ENCODE measurements at places on chromosomes 3 and 15.

DNA sequence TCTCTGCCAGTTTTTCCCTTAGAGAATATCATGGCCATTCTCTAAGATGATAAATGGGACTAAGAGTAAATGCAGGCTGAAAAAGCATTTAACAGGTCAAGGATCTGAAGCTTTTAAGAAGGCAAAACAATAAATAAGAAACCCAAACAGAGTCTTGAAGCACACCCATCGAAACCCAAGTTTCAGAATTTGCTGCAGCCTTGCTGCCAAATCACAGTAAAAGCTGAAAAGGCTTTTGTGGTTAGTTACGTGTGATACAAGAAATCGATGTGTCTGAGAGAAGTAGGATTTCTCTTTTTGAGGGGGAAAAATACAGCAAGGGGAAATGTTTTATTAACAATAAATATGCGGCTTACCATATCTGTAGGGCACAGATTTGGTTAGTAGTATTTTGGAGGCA, 92.0 kb downstream of the IGF1R start:
- no peak for DNase-seq

DNA sequence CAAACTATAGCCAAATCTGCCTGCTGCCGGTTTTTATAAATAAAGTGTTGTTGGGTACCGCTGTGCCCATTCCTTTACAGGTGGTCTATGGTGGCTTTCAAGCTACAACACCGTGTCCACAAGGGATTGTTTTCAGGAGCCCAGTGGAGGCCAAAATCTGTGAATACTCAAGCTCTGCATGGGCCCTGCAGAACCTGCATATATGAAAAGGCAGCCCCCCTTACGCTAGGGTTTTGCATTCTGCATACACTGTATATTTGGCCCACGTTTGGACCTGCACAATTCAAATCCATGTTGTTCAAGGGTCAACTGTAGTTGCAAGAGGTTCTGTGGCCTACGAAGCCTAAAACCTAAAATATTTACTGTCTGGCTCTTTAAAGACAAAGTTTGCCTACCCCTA, 122.2 kb upstream of the TLE3 start:
- DNase-seq = no peak

DNA sequence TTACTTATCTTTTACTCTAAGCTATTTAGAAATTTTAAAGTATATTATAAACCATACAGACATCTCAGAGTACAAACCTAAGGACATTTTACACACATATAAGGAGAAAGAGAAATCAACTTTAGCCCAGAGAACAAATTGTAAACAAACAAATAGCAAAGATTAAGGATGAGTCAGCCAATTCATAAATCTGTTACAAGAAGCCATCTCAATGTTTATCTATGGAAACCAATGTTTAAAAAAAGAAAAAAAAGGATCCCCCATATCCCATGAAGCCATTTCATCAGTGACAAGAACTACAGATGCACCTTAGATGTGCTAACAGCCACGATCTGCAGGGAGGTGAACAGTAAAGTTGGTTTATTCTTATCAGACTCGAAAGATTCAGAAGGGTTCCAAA, 437.1 kb downstream of the SHQ1 start:
- no peak for DNase-seq

DNA sequence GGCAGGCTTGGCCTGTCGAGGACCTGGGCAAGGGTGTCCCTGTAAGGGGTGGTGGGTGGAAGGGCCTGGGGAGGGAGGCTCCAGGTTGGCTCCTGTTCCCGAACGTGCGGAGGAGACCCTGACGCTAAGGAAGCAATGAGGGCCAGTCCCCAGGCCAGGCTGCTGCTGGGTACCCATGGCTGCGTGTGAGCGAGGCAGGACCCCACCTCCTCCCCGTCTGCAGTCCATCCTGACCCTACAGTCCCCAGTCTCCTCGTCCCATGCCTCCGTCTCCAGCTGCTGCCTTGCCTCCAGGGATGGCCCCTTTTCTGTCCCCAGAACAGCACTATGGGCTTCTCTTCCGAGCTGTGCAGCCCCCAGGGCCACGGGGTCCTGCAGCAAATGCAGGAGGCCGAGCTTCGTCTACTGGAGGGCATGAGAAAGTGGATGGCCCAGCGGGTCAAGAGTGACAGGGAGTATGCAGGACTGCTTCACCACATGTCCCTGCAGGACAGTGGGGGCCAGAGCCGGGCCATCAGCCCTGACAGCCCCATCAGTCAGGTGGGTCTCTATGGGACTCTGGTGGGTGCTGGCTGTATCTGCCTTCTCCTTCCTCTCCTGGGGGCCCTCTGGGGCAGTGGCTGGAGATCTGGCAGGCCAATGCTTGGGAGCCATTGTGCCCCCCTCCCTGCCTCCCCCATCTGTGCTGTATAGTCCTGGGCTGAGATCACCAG, 571 bp downstream of the FES start:
- DNase-seq = no peak

- DNase-seq = peak; percentile 30
Measured at GRCh38 chr15:66565741-66566144, at the start of gene LCTL. LCTL (minus strand) TSS chr15:66565998; CDS start chr15:66565365, 633 bp downstream.

GRCh38 chr3:129507181-129507831, 21.1 kb upstream of the RHO start:
- no peak for DNase-seq

DNA sequence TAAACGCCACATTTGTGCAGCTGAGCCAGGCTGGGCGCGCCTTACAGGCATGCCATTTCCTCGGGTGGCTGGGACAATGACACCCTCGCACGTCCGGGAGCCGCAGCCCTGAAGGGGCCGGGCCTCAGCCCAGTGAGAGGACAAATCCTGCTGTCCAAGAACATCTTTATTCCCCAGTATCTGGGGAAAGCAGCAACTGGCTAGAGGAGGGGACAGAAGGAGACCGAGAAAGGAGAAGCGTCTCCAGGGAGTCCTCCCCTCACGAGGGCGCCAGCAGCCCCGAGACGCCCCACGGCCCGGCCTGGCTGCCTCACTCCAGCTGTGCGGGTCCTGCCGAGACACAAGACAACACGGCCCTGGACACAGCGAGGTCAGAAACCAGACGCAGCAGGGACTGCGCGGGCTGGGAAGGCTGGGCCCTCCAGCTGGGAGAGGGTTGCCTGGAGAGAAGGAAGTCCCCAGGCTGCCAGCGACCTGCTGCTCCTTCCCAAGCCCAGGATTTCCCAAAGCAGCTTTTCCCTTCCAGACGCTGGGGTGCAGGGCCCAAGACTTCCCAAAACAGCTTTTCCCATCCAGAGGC, 130.2 kb downstream of the CHSY1 start:
- no peak for DNase-seq

GRCh38 chr15:75727851-75728715, 15.4 kb upstream of the CSPG4 start:
- no peak for DNase-seq
